ENCODE measurements at places on chromosomes 13 and 19. TPM values are rescaled to one million over a fixed set of nuclear protein-coding genes. Genes with fewer than 3 reads are reported as not detected.

ZNF709 gene
- 0.91 TPM for polyA plus RNA-seq

COQ8B gene
- 16.1 TPM for polyA plus RNA-seq

TPTE2 gene
- not detected for polyA plus RNA-seq

SHANK1 gene
- 0.16 TPM for polyA plus RNA-seq

DNA sequence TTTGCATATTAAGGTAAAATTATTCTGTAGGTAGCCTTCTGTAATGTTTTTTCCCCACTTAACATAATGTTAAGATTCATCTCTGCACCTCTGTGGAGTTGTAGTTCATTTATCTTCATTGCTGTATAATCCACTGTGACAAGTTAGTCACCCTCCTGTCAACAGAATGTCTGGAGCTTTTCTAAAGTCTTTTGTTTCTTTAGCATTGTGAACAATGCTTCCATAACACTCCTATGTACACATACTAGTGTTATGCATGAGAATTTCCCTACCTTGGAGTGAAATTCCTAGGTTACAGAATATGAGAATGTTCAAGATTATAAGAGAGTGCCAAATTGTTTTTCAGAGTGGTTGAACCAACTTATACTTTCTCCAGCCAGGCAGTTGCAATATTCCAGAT is 113.5 kb downstream of the COG6 start:
- no peaks in the 10 kb centered on the region for H3K36me3 ChIP-seq
- H3K27ac ChIP-seq: no peak overlapping the region
- no peaks in the 10 kb centered on the region for H3K27me3 ChIP-seq
- H3K4me1 ChIP-seq: peaks cover 5% of the 10 kb centered on the region
- no peak for DNase-seq

DNA sequence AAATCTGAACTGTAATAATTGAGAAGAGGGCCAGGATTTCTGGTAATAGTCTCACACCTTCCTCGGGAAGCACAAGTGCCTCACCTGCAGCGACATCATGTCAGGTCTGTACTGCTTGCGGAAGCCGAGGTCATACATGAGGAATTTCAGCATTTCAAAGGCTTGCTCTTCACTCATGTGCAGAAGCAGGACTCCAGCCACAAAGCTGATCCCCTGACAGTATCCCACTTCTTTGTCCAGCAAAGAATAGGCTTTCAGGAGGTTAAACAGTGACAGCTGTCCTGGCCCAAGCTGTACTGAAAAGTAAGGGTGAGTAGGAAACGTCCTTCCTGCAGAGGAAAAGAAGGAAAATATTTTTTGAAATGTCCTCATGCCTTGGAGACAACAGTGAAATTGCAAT is 182.7 kb downstream of the TBC1D4 start:
- DNase-seq: no peak
- no peak overlapping the region for H3K4me3 ChIP-seq
- H3K4me1 ChIP-seq: peaks cover 3% of the 10 kb centered on the region

- H3K4me1 ChIP-seq: peaks cover 4% of the 10 kb centered on the region
- no peaks in the 10 kb centered on the region for H3K27me3 ChIP-seq
- DNase-seq: no peak
- H3K36me3 ChIP-seq: no peaks in the 10 kb centered on the region
- no peak overlapping the region for H3K4me3 ChIP-seq
Observed at GRCh38 chr19:46452186-46452585, 19.2 kb downstream of the PNMA8A start.

DNA sequence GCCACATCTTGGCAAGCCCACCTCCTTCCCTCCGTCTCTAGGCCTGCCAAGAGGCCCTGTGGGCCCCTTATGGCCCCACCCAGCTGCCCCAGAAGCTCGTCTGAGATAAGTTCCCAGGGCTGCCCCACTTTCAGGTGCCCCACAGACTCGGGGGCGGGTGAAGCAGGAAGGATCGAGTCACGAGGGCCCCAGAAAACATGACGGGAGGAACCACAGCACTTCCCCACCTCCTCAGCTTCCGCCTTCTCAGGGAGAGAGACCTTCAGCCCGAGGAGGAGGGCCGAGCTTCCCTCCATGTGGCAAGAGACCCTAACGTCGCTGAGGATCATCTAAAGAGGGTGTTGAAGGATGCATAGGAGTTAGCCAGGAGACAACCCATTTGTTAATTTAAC is 4.5 kb upstream of the IL12RB1 start:
- peaks cover 11% of the 10 kb centered on the region for H3K27me3 ChIP-seq
- H3K4me3 ChIP-seq: no peak overlapping the region
- DNase-seq: peak; percentile 69
- no peaks in the 10 kb centered on the region for H3K4me1 ChIP-seq

DNA sequence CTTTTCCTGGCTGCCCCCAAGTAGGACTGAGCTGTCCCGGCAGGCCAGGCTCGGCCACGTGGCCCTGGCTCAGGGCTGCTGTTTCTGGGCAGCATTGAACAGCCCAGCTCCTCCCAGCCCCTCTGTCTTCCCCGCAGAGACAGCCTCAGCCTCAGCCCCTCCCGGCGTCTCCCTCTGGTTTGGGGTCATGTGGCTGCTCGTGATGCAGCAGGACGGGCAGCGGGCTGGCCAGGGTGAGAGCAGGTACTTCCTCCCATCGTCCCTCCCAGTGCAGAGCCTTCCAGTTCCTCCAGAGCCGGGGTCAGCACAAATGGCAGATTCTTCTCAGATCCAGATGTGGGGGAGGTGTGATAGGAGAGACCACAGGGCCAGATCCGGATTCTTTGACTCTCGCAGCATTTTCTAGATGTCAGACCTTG is 114.6 kb downstream of the KDM4B start:
- no peaks in the 10 kb centered on the region for H3K27me3 ChIP-seq
- H3K4me3 ChIP-seq: no peak overlapping the region
- no peak overlapping the region for H3K27ac ChIP-seq
- peak; percentile 51 for DNase-seq
- H3K4me1 ChIP-seq: peaks cover 6% of the 10 kb centered on the region

- H3K27me3 ChIP-seq: no peaks in the 10 kb centered on the region
- peak overlapping the region; percentile 85 for H3K27ac ChIP-seq
- H3K4me3 ChIP-seq: peak overlapping the region; percentile 98
- no peaks in the 10 kb centered on the region for H3K4me1 ChIP-seq
- H3K36me3 ChIP-seq: peaks cover 13% of the 10 kb centered on the region
Observed at GRCh38 chr13:114235697-114236096, 1.0 kb downstream of the CDC16 start.

GRCh38 chr13:31350560-31350959 is 150.8 kb downstream of the B3GLCT start:
- H3K4me3 ChIP-seq: no peak overlapping the region
- H3K36me3 ChIP-seq: no peaks in the 10 kb centered on the region
- no peaks in the 10 kb centered on the region for H3K27me3 ChIP-seq
- H3K4me1 ChIP-seq: no peaks in the 10 kb centered on the region

- no peaks in the 10 kb centered on the region for H3K36me3 ChIP-seq
- no peak overlapping the region for H3K4me3 ChIP-seq
- no peaks in the 10 kb centered on the region for H3K27me3 ChIP-seq
- H3K4me1 ChIP-seq: no peaks in the 10 kb centered on the region
- no peak for DNase-seq
- H3K27ac ChIP-seq: no peak overlapping the region
Observed at GRCh38 chr19:48830088-48830487, 6.2 kb downstream of the HSD17B14 start.

- H3K27me3 ChIP-seq: no peaks in the 10 kb centered on the region
- no peaks in the 10 kb centered on the region for H3K36me3 ChIP-seq
- peak; percentile 68 for DNase-seq
- H3K27ac ChIP-seq: no peak overlapping the region
- peak overlapping the region; percentile 49 for H3K4me3 ChIP-seq
Observed at GRCh38 chr13:74575729-74576125, 441.5 kb upstream of the KLF12 start.

- no peak for DNase-seq
- H3K27me3 ChIP-seq: no peaks in the 10 kb centered on the region
- H3K36me3 ChIP-seq: no peaks in the 10 kb centered on the region
- peaks cover 21% of the 10 kb centered on the region for H3K4me1 ChIP-seq
Observed at GRCh38 chr13:19985219-19985556, 26.7 kb downstream of the ZMYM2 start.
